ENCODE measurements at places on chromosomes 2 and 18.

- no peak for DNase-seq
Observed at GRCh38 chr2:2642906-2643890, 312.1 kb upstream of the MYT1L start.

DNA sequence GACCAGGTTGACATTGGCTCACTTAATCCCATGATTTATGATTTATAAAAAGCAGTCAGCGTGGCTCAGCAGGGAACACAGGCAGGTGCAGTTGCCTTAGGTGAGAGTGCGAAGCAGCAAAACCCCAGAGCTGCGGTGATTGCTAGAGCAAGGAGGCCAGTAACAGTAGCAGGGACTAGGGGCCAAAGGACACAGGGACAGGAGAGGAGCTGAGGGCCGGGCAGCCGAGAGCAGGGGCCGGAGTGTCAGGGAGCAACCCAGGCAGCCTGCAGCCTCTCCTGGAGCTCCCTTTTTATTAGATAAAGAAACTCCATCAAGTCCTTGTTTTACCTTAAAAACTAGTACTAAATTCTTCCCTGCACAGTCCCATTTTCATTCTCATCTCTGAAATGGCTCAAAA, 4.3 kb downstream of the MC2R start:
- DNase-seq, result no peak

DNA sequence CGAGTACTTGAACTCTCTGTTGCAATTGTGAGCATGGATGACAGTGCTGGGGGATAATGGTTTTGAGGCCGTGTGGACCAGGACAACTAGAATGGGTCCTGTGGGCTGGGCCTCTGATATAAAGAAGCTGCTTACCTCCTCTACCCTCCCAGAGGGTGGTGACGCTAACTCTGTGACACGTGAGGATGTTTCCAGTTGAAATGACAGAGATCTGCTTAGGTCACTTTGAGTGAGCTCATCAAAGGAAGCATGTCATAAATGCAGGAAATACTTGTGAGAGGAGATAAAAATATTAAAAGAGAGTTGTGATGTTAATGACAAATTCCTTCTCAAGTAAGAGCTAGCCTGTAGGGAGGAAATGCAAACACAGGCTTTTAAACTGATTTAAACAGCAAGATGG, 16.4 kb downstream of the RMC1 start:
- no peak for DNase-seq

- DNase-seq, result no peak
Observed at GRCh38 chr2:132608311-132608710, 61.7 kb downstream of the LYPD1 start.

GRCh38 chr2:11550901-11551568, 17.2 kb downstream of the GREB1 start:
- DNase-seq, result no peak

DNA sequence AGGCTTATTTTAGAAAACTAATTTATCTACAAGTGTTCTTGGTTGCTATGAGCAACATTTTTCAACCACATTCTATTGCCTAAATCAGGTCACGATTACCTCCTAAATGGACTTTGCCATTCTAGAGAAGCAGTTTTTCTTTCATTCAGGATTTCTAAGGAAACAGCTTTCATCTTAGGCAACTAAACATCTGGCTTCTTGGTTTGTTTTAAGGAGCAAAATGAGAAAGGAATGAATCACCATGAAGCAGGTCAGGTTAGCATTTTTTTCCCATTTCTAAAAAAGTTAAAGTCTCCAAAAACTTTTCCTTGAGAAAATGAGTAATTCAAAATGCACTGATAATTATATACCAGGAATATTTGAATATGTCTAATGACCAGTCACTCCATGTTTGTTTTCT, 114.8 kb downstream of the GAREM1 start:
- DNase-seq, result no peak

- peak; percentile 98 for DNase-seq
Observed at GRCh38 chr2:219249203-219249980, 3.7 kb upstream of the TUBA4B start.

GRCh38 chr2:127644066-127645025, 1.6 kb upstream of the GPR17 start:
- no peak for DNase-seq

DNA sequence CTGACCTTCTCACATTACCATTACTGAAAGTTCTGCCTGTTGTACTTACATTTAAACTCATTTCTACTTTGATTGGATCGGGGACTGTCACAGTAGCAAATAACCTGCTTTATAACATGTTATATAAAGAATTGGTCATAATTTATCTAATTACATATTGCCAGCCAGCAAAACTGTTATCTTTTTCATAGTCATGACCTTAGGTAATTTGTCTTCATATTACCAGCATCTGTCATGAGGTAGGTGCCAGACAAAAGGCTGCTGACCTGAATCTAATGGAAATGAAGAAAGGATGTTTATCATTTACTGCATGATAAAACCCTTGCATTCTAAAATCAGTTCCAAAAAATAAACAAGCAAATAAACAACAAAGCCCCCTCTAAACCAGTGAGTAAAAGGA, 89.4 kb upstream of the LRP1B start:
- no peak for DNase-seq

DNA sequence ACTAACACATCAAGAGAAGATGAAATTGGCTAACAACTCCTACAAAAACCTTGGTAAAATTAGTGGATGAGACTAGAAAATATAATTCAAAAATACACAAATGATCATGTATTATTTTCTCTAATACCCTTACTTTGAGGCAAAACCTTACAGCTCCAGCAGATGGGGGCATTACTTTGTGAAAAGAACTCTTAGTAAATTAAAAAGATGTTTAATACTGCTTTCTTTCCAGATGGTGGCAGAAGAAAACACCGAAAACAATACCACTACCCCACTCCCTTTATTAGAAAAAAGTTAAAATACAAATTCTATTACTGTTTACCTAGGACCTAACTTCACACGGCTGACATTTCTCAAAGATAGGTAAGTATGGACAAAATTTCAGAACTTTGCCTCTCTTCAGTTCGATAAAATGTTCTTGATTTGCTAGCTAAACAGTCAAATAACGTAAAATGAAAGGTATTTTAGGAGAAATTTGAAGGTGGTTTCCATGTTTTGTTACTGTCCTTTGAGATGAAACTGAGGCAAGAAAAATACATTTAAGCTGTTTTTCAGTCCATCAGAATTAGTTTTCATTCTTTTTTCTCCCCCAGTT, 30.6 kb downstream of the ORC4 start:
- peak; percentile 2 for DNase-seq

DNA sequence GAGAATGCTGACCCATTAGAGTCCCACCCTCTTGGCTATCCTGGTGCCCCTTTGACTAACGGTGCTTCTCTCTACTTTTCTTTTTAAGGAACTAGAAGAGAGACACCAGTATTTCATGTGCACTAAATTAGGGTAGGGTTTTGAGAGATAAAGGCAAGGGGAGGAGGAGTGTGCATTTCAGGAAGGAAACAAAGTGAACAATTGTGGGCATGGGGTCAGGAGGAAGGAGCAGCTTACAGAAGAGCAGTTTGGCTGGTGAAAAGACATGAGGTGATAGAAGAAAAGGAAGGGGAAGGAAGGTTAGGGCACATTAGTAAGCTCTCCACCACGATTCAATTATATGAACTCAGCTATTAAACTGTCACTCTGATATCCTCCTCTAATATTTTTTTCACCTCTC, 105.8 kb upstream of the CTAGE1 start:
- no peak for DNase-seq

DNA sequence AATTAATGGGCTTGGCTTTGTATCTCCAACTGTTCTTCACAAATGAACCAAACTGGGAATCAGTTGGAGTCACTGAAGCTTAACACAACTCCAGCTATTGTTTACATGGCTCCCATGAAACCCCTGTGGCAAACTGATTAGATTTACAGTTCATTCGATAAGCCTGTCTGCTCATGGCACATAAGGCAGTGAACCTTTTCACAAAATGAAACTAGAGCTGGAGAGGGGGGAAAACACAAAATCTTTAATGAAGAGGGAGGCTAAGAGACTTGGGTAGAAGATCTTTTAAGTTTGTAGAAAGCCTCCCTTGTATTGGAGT, 11.6 kb upstream of the ITGA6 start:
- no peak for DNase-seq

DNA sequence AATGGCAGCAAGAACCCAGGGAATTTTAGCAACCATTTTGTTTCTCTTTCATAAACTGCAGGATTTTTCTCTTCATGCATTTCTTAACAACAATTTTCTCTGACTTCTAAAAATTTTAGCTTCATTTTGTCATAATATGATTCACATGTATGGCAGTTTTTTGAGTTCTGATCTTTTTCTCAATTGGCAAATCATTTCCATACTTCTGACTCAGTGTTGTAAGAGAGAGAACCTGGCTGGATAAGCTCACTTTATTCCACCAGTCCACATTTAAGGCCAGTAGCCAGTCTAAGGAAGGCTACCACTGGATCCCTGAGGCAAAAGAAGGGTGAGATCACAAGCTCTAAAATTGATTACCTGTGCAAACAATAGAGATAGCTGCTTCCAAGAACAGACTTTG, 42.8 kb upstream of the COL3A1 start:
- no peak for DNase-seq

- no peak for DNase-seq
Observed at GRCh38 chr2:2015646-2016045, 271.3 kb upstream of the PXDN start.

GRCh38 chr2:177078416-177078815, 134.2 kb upstream of the HNRNPA3 start:
- no peak for DNase-seq

DNA sequence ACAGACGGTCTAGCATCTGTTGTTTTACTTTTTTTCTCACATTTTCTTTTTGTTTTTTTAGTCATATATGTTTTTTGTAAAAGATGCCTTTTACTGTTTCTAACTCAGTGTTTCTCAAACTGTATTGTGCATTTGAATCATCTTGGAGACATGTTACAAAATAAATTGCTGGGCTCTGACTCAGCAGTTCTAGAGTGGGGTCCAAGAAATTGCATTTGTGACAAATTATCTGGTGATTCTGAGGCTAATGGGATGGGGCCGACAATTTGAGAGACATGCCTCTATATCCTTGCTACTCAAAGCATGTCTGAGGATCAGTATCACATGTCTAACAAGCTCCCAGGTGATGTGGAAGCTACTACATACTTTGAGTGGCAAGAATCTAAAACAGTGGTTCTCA, 478.8 kb downstream of the PLCL1 start:
- no peak for DNase-seq

- no peak for DNase-seq
Observed at GRCh38 chr2:127532296-127532695, 3.2 kb upstream of the MYO7B start.

GRCh38 chr18:51980101-51980500, 359.9 kb upstream of the DCC start:
- DNase-seq, result no peak

DNA sequence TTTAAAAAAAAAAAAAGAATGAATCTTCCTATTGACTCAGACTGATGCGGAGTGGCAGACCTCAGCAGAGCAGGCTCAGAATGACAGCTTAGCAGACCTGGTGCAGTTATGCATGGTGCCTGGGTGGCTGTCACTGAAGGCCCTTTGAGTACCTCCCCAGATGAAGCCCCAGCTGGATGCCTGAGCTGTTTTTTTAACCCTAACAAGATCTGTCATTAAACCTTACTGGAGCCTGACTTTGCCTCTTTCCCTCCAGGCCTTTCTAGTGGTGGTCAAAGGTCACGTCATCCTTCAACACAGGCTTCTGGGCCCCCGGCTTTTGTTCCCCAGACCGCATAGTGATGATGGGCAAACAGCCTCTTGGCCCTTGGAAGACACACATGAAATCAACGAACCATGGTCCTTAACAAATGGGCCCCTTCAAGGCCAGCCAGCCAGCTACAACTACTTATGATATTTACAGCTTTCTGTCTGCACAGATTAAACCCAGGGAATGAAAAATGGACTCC, 138.3 kb upstream of the CYP1B1 start:
- DNase-seq, result no peak

- no peak for DNase-seq
Observed at GRCh38 chr2:191701696-191702095, 23.8 kb downstream of the NABP1 start.

DNA sequence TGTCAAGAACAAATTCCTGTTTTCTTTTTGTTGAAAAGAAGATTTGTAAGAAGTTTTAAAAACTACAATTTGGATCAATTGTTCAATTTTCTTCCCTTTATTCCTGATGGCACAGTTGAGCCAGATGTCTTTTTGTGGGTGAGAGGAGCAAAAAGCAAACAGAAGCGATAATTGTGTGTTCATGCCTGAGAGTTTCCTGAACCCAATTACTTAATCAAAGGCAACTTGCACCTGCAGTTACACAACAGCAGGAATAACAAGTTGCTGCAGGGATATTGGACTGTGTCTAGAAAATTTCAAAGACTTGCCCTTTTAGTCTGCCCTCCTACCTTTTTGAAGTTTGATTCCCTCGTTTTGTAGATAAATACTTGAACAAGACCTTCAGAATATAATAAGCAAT, 383.6 kb downstream of the DSEL start:
- DNase-seq, result peak; percentile 20

DNA sequence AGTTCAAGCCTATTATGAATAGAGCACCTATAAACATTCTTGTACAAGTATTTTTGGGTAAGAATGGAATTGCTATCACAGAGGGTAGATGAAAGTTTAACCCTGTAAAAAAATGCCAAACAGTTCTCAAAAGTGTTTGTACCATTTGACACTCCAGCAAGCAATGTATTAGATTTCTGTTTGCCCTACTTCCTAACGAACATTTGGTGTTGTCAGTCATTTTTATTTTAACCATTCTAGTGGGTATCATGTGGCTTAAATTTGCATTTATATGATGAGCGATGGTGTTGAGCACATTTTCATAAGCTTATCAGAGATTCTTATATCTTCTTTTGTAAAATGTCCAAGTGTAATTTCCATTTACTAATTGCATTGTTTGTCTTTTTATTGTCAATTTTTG, 608.2 kb upstream of the ACVR2A start:
- no peak for DNase-seq

DNA sequence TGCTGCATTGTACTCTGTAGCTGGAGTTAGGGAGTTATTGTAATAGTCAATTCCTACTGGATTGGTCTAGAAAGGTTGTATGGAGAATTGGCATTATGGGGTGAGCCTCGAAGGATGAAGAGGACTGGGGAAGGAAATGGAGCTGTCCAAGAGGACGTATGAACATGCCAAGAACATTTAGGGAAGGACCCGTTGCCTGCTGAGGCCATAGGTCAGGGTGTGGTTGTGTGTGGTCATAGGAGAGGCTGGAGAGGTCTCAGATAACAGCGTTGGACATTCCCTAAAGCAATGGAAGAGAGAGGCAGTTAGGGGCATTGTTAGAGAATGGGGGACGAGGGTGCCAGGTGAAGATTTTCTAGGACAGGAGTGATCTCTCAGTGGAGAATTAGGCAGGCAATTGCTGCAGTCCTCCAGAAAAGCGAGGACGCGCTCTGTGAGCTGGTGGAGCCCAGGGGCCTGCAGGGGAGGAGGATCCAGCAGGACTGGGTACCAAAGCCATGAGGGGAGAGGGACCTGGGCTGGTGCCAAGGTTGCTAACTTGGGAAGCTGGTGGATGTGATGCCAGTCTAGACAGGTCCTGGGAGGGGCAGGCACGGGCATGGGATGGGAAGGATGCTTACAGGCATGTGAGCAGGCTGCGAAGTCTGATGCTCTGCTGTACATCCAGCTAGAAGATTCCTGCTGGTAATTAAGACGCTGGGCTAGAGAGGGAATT, 9.4 kb upstream of the PSD4 start:
- no peak for DNase-seq

- DNase-seq, result no peak
Observed at GRCh38 chr18:54849683-54850082, 21.4 kb downstream of the RAB27B start.

All from DMS153 (cell line).